NCI-H2171 (cell line): ENCODE measurements at places on chromosomes 4 and X.
A peak's percentile ranks its signal among the peaks of the same experiment; 100 is the strongest.

DNA sequence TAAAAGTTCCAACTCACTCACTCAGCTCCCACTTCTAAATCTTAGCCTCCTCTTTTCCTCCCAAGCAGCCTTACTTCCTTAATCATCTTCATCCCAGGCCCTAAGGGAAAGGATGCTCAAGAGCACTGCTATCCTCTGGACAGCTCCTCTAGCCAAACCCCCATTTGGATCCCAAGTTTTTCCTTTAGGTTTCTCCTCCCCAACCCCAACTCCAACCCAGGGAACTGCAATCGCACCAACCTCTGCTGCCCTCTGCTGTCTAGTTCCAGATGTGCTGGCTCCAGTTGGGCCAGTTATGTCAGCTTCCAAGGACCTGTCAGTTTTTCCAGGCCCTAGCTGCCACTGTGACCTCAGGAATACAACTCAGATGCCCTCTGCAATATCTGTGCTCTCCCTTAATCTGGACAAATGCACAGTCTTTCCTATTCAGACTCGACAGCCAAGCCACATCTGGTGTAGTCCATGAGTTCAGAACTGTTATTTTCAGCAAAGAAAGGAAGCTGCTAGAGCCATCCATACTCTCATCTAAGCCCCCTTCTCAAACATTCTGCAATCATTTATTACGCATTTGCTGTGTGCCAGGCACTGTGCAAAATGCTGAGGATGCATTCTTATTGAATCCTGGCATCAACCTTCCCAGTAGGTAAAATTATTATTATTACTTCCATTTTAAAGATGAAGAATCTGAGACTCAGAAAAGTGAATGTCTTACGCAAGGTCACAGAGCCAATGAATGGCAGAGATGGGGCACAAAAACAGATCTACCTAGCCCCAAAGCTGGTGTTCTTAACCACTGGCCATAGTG is 12.3 kb upstream of the XPNPEP2 start:
- DNase-seq: no peak

GRCh38 chrX:121987163-121987562 is 939.8 kb downstream of the GLUD2 start:
- DNase-seq: no peak

DNA sequence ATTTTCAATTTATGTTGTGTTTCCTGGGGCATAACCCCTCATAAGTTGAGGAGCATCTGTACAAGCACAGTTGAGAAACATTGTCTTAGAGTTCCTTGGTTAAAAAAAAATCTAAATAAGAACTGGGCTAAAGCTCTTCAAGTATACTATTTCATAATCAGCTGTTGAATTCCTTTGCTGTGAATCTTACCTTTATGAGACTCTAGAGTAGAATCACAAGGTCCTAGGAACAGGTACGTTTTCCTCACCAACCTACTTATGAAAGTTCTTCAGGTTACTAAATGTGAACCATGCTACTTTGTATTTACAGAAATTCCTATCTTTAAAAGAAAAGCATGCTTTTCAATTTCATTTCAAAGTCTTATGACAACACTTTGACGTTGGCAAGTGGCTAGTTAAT is 20.9 kb upstream of the SOD3 start:
- no peak for DNase-seq

DNA sequence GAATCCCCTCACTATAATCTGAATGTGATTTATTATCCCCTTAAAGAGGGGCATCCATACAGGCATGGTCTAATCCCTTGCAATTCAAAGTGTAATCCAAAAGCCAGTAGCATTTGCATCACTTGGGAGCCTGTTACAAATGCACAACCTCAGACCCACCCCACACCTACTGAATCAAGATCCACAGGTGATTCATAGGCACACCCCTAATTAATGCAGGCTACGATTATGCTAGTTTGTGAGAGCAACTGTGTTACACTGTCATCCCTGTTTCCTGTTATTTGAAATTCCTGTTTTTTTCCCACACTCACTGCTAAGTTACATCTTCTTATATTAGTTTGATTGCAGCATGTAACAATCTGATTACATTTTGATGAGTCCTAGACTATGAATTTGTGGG is 120.0 kb downstream of the RAB28 start:
- no peak for DNase-seq

DNA sequence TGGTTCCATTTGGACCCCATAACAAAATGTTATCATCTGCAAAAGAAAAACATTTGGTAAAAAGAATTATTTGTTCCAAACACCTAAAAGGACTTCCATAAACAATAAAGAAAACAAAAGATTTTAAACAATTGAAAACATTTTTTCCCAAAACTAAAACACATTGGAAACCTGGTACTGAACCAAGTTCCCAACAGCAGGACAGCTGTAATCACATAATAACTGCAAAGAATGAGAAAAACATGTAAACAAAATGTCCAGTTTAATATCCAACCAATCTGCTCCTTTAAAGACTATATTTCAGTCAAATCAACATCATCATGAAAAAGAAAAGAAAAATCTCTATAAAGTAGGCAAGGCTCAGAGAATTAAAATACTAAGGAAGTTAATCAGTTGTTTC is 36.3 kb downstream of the PRDM5 start:
- DNase-seq: no peak

- DNase-seq: no peak
Observed at GRCh38 chr4:6730603-6731317, 14.8 kb downstream of the BLOC1S4 start.

GRCh38 chr4:146158036-146158745 is 17.3 kb upstream of the LSM6 start:
- DNase-seq: no peak

DNA sequence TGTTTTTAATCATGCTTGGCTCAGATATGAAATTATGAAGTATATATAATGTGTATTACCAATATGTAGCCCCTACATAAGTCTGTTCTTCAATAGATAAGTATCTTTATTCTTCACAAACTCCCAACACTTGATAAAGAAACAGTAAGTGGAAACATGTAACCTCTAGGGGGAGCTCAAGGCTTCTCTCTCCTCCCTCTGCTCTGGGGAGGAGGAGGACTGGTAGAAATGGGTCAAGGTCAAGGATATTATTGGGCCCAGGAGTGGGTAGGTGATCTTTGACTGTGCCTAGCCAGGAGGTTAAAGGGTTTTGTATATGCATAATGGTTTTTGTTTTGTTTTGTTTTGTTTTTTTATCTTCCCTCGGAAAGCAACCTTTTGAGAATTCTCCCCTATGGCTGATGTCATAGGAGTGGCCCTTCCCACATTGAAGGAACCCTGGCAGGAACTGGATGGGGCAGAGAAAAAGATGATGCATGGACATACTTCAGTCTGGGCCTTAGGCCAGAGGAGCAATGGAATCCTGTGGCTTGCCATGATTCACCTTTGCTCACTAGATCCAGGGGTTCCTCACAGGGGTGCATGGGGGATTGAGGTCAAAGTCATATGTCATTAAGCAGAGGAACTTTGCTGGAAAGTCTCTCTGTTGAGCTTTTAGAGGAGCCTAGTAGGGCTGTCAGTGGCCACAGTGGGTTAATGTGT is 460.3 kb downstream of the MID1IP1 start:
- no peak for DNase-seq

GRCh38 chr4:98603683-98604521 is 54.5 kb downstream of the TSPAN5 start:
- DNase-seq: no peak

- no peak for DNase-seq
Observed at GRCh38 chr4:100087743-100088142, 102.5 kb downstream of the DDIT4L start.

GRCh38 chr4:48683784-48684666 is 96.1 kb downstream of the FRYL start:
- no peak for DNase-seq

- no peak for DNase-seq
Observed at GRCh38 chr4:2458546-2459491, 10.1 kb upstream of the RNF4 start.

DNA sequence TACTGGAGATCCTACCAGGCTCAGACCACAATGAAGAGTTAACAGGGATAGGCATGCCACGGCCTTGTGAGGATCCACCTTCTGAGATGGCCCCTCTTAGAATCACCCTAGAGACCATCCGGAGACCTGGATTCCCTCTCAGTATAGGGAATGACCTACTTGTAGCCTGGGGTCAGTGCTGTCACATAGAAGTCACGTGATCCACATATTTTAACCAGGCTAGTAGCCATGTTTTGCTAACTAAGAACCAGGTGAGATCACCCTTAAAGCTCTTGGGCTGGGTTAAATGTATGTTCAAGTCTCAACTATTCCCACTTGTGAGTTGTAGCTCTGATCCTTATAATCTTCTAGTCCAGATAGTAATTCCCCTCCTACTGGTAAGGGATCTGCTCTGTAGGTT is 215.4 kb downstream of the CCNG2 start:
- DNase-seq: no peak

- peak; percentile 1 for DNase-seq
Observed at GRCh38 chrX:102712216-102712966, at the start of gene GPRASP2. Gene GPRASP2, plus strand, starts transcription at chrX:102712448. Its CDS starts 2,422 bp downstream, at chrX:102714870.

DNA sequence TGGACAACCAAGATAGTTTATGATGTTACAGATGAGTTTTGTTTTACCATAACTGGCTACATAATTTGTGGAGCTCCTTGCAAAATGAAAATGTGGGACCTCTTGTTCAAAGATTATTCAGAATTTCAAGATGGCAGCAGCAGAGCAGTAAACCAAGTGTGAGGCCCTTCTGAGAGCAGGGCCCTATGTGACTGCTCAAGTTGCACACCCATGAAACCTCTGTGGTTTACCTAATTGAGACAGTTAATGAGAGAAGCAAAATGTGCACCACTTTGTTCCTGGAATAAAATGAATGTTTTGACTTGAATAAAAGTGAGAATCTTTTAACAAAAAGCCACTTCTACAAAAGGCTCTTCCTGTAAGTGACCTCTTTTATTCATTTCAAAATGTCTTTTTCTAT is 519.2 kb downstream of the RPA4 start:
- DNase-seq: no peak

GRCh38 chr4:88799900-88800299 is 102.3 kb upstream of the NAP1L5 start:
- no peak for DNase-seq

- no peak for DNase-seq
Observed at GRCh38 chrX:21167011-21167410, 207.2 kb upstream of the CNKSR2 start.

- DNase-seq: no peak
Observed at GRCh38 chr4:154254999-154255398, 236.6 kb downstream of the DCHS2 start.

DNA sequence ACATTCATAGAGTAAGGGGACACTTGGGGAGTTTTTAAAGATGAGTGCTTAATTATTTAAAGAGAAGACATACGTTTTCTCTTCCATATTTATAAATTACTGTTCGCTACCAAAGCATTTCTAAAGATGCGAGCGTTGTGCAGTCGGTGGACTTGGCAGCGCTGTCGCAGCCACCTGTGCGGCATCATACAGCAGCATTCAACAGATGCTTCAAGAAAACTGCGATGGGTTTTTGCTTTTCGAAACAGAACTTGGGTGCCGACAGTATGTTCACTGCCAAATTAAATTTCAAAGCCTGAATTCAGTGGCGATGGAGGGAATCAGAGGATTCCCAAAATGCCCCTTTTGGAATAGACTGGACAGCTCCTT is 1.6 kb upstream of the HTR2C start:
- no peak for DNase-seq

DNA sequence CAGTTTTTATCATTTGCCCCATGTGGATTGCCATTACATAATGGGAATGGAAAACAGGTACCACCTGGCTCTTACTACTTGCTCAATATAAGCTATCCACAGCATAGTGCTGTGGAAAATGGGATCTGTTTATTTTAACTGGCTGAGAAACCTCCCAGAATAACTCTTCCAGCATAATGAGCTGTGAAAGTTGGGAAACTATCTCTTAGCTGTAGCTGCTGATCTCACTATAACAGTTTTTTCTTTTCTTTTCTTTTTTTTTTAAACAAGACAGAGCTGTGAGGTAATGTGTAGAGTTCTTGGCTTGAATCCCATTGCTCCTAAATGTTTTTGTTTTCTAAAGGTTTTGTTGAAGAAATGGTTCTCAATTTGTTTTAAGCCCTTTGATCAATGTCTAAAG is 988.3 kb downstream of the PCDH19 start:
- no peak for DNase-seq

GRCh38 chr4:122412547-122412946 is 33.7 kb downstream of the ADAD1 start:
- no peak for DNase-seq

DNA sequence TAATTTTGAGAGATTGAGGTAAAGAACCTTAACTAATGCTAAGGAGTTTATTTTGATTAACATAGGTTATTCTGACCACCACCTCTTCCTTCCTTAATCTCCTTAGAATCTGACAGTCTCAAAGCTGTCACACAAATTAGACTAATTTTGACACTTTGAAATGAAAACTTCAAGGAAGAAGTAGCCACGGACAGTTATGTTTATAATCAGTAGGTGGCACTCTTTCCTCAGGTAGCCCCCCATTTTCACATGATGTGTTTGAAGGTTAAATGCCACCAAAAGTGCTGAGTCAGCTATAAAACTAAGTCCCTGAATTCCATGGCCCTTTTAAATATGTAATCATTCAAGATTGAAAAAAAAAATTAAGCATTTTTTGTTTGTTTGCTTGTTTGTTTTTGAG is 22.4 kb downstream of the TMEM33 start:
- DNase-seq: no peak

- DNase-seq: no peak
Observed at GRCh38 chr4:6660430-6660829, 19.9 kb downstream of the MRFAP1 start.

DNA sequence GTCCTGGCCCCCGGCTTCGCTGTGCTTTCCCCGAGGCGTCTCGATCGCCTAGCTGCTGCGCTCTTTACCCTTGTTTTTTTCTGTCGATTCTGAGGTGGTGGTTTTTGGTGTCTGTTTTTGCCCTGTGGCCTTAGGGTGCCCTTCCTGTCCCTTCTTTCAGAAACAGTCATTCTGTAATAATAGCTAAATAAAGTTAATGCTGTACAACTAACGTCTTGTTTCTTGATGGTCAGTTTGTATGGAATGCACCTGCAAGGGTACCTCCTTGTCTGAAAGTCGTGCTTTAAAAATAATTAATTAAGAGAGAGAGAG is 686 bp downstream of the FIP1L1 start:
- DNase-seq: no peak

- no peak for DNase-seq
Observed at GRCh38 chrX:150768132-150768485, 74.9 kb downstream of the MTMR1 start.

DNA sequence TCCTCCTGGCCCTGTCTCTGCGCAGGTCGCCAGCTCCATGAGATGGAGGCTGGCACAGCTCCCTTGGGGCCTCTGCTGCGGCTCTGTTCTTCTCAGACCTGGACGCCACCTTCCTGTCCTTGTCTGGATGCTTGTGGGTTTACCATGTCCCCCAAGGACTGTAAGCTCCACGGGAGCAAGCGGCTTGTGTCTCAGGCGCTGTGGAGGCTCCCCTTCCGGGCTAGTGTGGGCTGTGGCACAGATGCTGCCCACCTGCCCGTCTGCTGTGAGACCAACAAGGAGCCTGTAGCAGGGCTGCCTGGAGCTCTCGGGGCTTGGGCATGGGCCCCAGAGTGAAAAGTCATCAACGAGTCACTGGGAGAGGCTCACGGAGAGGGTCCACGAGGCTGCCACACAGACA is 25.2 kb downstream of the NAT8L start:
- DNase-seq: no peak

GRCh38 chr4:76610751-76611547 is 175.9 kb downstream of the SHROOM3 start:
- DNase-seq: no peak

- DNase-seq: no peak
Observed at GRCh38 chr4:84547211-84547610, 35.7 kb upstream of the CDS1 start.

GRCh38 chr4:141130947-141131605 is 2.2 kb downstream of the RNF150 start:
- DNase-seq: no peak
